Effector CD8-positive, alpha-beta T cell (primary cell): ENCODE measurements at places on chromosomes 7 and 10.
A peak's percentile ranks its signal among the peaks of the same experiment; 100 is the strongest.

DNA sequence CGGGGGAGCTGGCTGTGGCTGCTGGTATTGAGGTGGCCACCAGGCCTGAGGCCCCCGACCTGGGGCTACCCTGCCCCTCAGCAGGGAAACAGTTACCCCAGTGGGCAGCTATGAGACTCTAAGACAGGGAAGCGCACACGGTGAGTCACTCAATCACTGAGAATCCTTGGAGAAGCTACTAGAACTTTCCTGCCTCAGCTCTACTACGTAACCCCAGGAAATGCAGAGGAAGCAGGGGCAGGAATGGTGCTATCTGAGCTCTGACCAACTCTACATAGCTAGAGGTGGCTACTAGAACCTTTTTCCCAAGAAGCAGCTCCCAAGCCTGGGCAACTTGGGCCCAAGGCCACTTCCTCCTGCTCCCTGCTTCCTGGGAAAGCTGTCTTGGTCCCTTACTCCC, 11.8 kb downstream of the DNAJB12 start:
- no peak for DNase-seq

- DNase-seq: no peak
Observed at GRCh38 chr7:50262446-50262845, 42.1 kb upstream of the IKZF1 start.

GRCh38 chr7:101542527-101543241, 86.4 kb downstream of the MYL10 start:
- peak; percentile 71 for DNase-seq

DNA sequence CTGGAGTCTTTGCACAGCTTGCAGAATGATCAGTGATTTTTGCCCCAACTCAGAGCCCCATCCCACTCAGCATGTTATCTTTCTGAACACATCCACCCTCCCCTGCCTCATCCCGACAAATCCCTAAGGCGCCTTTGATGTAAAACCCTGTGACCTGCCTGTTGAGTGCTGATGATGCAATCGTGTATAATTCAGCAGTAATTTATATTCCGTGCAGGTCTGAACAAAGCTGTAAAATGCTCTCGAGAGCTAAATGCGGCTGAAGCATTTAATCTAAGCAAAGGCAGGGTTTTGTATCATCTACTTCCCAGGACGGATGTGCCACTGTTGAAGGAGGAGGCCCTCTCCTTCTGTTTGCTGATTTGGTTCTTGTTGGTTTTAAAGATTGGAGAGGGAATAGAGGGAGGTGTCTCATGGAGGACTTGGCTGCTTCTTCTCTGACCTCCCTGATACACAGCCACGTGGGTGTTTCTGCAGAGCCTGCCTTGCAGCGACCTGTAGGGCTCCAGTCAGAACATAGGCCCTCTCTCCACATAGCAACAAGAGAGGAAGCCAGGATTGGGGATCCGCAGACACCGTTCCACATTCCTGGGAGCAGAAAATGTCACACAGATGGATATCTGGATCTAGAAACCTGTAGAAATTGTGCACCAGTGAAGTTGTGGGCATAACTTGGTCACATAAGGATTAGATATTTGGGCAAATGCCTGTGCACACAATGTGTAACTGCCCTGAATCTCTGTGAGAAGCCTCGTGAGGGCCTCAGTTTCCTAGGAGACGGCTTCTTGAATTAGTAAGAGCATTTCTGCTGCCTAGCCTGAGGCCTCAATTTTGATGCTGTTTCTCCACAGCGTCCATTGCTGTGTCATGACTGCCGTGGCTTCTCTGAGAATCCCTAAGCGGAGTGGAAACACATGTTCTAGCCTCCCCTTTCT, 90.2 kb upstream of the AGK start:
- DNase-seq: no peak

DNA sequence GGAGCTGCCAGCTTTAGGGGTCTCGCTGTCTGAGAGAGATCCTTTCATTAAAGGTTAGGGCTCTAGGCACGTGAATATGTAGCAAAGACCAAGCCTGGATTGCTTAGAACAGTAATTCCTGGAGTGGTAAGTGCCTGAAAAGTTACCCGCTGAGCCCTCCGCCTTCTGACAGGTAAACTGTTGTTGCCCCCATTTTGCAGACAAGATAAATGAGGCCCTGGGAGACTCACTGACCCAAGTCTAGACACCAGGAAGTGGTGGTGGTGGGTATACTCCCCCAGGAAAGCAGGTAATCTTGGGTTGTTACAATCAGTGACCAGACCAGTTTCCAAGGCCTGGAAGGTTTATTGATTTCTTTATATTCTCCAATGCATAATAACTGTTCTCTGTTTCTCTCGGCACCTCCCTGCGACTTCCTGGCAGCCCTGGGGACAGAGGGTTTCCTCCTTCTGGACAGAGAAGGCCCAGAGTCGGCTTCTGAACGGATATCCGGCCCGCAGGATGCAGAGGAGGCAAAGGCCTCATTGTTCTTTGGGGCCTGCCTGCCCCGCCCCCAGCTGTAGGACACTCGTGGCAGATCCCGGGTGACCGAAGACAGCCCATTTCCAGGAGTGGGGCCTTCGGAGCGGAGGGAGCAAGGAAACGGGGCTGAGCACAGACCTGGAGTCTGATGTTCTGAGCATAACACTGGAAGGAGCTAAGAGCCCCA, 1.3 kb upstream of the GRK5 start:
- DNase-seq: peak; percentile 30

DNA sequence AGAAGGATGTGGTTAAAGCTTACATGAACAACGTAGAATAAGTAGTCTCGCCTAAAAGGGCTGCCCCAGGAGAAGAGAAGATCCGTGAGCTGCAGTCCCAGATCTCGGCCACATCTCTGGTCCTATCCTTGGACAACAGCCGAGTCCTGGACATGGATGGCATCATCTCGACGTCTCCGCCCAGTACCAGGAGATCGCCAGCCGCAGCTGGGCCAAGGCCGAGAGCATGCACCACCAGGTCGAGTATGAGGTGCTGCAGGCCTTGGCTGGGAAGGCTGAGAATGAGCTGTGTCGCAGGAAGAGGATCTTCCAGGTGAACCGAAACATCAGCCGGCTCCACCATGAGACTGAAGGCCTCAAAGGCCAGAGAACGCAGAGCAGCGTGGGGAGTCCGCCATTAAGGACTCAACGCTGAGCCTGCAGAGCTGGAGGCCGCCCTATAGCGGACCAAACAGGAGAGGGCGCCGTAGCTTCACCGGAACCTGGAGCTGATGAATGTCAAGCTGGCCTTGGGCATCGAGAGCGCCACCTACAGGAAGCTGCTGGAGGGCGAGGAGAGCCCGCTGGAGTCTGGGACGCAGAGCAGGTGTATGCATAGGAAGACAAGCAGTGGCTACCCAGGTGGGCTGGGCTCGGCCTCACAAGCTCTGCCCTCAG, 22.2 kb downstream of the LIPK start:
- no peak for DNase-seq

DNA sequence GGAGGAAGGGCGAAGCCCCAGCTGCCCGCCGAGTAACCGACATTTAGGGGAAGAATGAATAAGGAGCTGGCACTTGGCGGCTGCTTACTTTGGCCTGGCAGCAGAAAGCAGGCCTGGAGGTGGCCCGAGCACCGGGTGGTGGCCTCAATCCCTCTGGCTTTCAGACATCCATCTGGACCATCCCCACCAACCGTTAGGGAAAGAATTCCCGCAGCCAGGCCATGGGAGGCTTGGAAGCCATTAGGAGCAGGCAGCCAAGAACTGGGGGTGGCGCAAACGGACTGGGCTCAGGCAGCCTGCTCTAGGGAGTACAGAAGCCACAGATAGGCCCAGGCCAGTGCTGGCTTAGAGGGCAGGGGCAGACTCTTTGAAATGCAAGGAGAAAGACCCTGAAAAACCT, 132.7 kb downstream of the NEURL1 start:
- DNase-seq: no peak

DNA sequence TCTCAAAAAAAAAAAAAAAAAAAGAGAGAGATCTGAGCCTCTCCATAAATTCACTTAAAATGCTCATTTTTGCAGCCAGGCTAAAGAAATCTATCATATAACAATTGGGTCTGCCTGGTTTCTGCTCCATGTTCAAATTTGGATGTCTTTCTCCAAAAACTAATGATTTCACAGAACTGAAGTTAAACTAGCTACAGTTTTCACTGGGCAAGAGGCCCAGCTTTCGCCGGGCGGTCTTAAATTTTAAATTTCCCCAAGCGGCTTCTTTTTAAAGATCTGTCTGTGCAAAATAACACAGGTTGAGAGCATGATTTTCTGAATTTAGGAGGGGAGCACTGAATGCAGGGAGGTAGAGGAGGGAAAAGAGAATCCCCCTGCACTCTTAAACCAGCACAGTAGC, 603.4 kb downstream of the KCNMA1 start:
- no peak for DNase-seq

DNA sequence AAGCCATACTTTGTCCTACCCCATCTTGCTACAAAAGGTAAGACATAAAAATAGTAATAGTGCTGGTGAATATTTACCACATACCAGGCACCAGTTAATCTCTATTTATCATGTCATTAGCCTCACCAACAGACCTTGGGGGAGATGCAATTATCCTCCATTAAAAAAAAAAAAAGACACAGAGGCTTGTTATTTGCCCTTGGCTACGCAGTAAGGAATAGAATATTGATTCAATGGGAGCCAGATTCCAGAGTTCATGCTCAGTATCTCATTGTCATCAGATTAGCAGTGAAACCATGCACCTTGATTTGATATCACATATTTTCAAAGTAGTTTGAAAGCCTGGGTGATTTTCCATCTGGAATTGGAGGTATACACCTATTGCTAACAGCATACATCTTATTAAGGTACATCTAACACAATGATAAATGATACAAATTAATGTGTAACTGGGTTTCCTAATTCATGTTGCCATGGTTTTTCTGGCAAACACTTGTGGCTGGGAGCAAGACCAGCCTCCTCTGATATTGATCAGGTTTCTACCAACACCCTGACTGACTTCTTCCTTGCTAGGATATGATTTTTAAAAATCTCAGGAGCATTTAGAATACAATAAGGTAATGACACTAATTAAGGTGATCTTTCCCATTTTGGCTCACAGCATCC, 67.1 kb upstream of the PRR15 start:
- DNase-seq: no peak

DNA sequence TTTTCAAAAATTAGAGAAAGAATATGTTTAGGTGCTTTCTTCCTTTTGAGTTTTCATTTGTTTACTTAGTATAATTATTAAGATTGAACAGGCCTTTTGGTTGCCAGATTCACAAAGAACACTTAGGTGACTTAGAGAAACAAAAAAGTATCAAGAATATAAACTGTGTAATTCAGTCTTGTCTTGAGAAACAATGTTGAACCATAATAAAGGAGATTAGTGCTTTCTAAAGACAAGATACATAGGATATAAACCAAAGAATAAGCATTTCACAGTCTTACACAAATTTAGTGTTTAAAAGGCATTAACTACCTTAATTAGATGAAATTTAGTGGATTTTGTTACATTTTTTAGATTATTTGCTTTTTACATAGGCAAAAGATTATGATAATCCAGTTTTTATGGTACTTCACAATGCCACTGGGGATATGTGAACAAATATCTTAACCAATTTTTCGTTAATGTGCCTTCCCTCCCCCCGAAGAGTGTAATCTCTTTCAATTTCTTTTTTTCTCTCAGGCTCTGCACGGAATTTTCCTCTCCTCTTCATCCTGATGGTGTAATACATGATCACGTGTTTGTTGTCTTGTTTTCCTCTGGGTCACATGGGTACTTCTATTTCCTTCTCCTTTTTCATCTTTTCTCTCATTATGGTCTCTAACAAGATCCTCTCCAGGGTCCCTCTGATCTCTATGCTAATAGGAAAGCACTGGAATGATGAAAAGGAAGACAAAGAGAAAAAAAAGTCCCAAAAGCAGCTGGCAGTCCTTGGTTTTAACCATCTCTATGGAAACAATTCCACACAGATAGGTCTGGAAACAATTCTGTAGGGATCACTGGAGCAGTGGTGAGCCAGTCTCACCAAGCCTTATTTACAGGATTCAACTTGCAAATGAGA, 3.7 kb upstream of the HNRNPH3 start:
- no peak for DNase-seq

DNA sequence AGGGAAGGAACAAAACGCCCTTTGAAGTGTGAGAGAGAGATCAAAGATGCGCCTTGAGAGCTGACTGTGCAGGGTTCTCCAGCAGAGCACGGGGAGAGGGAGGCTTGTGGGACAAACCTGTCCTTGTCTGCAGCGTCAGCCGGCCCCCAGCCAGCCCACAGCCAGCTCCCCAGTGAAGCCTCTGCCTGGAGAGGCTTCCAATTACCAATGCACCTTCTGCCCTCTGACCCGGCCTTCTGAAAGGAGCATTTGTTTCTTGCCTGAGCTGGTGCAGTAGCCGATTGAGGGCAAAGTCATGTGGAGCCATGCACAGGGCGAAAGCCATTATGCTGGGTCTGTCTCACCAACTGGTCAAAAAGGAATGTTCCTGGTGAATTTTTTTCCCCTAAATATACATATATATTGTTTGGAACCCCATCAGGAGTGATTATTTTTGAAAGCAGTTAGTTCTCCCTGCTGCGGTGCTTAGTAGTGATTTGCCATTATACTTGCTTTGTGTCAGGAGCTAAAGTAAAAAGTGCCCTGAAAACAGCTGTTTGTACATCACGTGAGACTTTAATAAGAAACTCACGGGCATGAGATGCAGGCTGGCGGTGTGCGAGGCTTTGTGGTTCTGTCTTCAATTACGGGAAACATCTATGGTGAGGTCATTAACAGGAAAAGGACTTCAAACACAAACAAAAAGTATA, 268.6 kb downstream of the KLF6 start:
- DNase-seq: no peak

DNA sequence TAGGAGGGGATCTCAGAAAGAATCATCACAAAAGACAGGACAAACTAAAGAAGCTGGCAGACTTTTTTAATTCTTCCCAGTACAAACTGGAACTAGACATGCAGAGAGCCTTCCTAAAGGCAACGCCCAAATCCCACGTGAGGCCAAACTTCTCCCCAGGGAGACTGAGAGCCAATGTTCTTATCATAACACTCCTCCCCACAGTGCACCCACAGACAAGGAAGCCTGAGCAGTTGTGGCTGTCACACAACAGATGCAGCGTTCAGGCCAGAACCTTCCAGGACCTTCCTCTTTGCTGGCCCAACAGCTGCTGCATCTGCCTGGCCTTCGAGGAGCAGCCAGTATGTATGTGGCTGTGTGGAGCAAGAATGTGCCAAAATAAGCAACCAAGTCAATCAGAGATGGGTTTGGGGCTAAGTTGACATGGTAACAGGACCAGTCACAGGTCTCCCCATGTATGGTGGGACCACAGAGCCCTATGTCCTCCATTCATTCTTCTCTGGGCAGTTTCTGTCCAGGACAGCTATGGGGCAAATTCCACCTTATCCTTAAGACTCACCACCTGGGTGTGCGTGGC, 34.9 kb downstream of the SRPK2 start:
- DNase-seq: no peak
